ENCODE measurements at places on chromosomes 12 and 14.

DNA sequence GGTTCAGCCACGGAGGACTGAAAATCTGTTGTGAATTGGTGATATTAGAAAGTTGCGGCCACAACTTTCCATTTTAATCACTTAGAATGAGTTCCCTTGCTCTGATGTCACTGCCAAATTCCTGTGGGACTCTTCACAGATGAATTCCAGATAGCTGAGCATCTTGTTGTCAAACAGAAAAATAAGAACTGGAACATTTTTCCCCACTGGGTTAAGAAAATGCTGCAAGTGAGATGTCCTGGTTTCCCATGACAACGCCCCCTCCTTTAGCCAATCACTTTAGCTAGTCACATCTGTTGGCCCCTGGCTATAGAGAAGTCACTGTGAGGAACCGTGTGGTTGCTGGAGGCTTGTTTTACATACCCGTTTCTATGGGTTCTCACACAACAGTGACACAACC is 135.9 kb downstream of the KTN1 start:
- DNase-seq: no peak

DNA sequence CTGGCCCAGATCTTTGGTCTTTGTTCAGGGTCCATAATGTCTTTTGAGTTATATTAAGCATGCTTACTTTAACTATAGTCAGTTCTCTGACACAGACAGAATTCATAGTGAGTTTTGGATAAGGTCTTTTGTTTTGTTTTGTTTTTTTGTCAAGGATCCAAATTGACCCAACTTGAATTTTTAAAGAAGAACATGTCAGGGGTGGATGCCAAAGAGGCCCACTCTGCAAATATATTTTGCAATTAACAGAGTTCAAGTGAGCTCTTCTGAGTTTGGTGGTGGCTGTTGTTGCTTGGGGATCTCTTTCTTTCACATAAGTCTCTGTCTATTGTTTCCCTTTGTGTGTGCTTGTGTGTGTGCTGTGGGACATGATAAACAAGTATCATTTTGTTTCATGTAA is 34.4 kb upstream of the PMCH start:
- no peak for DNase-seq

DNA sequence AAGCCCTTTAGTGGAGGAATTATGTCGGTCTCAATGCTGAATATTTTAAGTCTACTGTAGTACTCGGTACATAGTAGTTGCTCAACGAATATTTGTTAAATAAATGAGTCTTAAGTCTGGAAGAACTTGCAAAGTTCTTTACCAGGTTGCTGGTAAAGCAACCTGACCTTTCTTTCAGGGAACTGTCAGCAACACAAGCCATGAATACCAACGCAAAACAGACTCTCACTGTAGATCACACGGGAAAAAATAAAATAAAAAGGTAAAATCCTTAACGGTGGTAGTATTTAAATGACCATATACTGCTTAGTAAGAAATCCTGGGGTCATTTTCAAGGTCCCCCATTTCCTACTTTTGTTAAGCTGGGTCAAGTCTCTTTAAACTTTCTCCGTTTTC is 447 bp upstream of the NUBPL start:
- no peak for DNase-seq

- DNase-seq: no peak
These were observed 41.2 kb downstream of the COCH start for GRCh38 chr14:30915596-30915995.

- DNase-seq: peak; percentile 72
These were observed 18.7 kb downstream of the ZBTB39 start for GRCh38 chr12:56987551-56988053.

- DNase-seq: no peak
These were observed 55.6 kb upstream of the ISM2 start for GRCh38 chr14:77554207-77554606.

GRCh38 chr12:131092901-131093603 is 139.3 kb downstream of the ADGRD1 start:
- no peak for DNase-seq

GRCh38 chr12:31234955-31235867 is 90.7 kb downstream of the SINHCAF start:
- no peak for DNase-seq

GRCh38 chr12:72313806-72314205 is 41.6 kb downstream of the TRHDE start:
- no peak for DNase-seq

DNA sequence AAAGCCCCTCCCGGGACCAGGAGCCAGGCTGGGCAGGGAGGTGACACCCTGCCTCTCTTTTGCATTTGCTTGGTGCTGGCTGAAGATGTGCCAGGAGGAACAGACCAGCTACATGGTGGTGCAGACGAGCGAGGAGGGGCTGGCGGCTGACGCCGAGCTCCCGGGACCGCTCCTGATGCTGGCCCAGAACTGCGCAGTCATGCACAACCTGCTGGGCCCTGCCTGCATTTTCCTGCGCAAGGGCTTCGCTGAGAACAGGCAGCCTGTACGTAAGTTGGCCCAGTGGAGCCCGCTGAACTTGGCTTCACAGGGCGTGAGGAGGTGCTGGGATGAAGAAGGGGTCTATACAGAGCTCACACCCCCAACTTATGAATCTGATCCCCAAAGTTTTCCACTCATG is 15.6 kb downstream of the CABP1 start:
- DNase-seq: no peak

DNA sequence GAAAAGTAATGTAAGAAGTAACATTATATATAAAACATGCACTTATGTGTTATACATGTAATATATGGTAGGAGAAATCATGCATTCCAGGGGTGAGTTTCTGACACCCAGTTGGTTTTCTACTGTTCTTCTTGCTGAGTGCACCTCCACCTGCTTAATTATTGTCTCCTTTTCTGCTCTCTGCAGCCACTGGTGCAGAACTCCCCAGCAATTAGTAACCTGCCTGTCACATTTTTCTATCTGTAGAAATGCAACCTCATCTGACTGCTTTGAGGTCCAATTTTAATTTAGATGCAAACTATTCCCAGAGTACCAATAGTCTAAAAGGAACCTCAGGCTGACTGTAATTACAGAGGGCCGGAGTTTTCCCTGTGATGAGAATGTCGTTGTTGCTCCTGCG is 842.1 kb downstream of the AACS start:
- no peak for DNase-seq

DNA sequence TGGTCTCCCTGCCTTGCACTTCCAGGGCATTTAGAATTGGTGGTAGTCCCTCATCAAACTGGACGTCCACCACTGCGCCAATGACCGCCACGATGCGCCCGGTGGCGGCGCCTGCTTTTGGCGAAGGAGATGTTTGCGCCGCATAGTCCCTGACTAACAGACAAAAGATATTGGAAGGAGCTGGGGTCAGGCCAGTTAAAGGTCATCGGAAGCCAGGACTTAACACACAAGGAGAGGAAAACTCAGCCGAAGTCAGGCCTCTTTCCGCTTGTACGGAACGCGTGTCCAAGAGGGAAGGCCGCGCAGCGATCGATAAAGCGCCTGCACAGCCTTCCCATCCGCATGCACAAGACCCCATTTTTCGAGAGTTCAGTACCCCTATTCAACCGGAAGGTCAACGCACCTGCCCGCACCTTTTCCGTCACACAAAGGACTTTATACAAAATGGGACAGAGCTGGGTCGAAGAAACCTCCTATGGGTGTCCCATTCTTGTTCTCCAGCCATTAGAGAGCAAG is 525 bp downstream of the ATP5F1B start:
- no peak for DNase-seq

DNA sequence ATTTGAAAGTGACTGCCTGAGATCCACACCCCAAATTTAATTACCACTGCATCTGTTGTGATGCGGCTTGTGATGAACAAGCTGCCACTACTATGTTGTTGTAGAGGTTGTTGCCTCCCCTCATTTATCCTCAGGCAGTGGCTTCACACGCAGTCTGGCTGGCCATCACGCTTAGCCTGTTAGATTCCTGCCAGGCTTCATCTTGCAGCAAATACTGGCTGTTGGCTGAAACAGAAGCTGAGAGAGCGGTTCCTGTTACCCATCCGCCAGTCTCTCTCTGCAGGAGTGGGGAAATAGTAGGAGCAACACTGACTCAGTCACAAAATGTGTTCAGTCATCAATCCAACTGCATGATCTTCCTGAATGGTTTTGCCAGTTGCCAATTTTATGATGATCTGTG is 934.4 kb downstream of the FLRT2 start:
- DNase-seq: no peak

DNA sequence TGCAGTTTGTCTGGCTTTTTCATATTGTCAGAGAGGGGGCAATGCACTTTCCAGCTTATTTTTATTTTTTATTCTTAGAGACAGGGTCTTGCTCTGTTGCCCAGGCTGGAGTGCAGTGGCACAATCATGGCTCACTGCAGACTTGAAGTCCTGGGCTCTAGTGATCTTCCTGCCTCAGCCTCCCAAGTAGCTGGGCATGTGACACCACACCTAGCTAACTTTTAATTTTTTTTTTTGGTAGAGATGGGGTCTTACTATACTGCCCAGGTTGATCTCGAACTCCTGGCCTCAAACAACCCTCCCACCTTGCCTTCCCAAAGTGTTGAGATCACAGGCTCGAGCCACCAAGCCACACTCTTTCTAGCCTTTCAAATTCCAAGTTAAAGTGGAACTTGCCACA is 3.9 kb upstream of the A2ML1 start:
- DNase-seq: no peak

DNA sequence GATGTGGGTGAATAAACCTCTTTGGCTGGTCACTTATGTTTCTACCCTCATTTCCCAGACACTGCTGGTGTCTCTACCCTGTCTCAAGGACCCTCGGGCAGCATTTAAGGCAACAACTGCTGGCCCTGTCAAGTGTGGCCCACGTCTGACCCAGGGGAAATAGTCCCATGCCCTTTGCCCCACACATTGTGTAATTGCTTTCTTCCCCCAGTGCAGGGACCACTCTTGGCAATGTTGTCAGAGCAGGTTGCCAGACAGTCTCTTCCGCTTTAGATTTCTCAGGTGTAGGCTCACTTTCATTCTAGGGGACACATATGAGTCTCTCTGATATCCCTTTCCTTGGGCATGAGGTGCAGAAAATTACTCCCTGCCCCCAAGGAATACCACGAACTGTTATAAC is 216.7 kb downstream of the TMEM117 start:
- no peak for DNase-seq

DNA sequence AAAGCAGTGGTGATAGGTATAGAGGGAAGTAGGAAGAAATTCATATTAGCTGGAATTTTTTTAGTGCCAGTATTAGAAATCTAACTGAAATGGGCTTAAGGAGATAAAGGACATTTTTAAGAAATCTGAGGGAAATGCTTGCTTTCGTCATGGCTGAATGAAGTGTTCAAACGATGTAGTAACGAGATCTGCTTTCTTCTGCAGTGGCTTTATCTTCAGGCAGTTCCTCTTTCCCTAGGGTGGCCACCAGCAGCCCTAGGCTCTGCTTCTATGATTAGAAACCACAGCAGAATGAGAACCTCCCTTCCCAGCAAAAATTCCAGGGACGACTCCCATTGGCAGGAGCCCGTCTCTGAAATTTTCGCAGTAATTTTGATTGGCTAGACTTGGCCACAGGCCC is 163.9 kb upstream of the FRMD6 start:
- no peak for DNase-seq

- DNase-seq: no peak
These were observed 640 bp downstream of the ARMH4 start for GRCh38 chr14:58151133-58152013.

GRCh38 chr12:53224897-53225634 is 6.9 kb downstream of the RARG start:
- no peak for DNase-seq

- no peak for DNase-seq
These were observed 110.4 kb downstream of the BCAT1 start for GRCh38 chr12:24838531-24838950.

GRCh38 chr14:31269634-31270195 is 62.1 kb upstream of the HECTD1 start:
- no peak for DNase-seq

GRCh38 chr14:55071870-55072640 is 20.6 kb downstream of the MAPK1IP1L start:
- DNase-seq: no peak

DNA sequence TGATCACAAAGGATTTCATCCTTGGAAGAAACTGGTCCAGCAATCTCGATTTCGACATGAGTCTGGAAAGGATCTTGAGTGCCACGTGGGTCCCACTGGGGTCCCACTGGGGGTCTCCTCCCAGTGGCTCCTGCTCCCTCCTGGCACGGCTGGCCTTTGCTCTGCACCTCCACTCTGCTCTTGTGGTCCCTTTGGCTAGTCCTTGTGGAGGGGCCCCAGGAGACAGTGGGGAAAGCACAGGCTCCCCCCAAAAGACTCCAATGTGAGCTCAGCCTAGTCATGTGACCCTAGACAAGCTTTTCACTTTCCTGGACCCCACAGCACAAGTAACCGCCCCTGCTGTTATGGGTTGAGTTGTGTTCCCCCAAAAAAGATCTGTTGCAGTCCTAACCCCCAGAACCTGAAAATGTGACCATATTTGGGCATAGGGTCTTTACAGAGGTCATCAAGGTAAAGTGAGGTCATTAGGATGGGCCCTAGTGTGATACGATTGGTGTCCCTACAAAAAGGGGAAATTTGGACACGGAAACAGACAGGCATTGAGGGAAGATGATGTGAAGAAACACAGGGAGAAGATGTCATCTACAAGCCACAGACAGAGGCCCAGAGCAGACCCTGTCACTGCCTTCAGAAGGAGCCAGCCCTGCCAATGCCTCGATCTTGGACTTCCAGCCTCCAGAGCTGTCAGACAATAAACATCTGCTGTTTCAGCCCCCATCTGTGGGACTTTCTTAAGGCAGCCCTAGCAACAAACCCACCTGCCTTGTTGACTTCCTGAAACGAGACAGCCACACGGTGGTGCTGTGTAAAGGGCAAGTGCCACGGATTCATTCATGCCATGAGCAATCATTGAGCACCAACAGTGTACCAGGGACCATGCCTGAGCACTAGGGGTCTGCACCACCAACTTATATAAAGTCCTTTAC is 23.8 kb upstream of the PPP2R5C start:
- no peak for DNase-seq

DNA sequence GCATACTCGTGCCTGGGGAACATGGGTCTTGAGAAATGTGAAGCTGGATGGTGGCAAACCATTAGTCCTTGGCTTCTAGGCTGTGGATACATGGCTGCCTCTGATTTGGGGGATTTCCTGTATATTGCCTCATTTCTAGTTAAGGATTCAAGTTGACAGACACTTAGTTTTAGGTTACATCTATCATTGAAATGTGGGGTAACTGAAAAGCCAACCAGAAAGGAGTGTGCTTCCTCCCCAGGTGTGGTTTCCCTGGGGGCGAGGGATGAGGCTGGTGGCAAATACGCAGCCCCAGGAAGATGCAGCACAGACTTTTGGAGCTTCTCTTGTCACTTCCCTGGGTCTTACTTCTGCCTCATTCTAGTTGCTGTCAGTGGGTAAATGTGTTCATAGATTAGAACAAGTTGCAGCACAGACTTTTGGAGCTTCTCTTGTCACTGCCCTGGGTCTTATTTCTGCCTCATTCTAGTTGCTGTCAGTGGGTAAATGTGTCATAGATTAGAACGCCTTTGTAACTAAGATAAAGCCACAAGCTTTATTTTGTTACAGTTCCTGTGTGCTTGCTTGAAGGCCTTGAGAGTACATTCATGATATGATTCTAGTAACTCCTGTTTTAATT is 85.1 kb downstream of the BORCS5 start:
- peak; percentile 47 for DNase-seq

GRCh38 chr12:4135919-4136605 is 137.5 kb upstream of the CCND2 start:
- DNase-seq: no peak

GRCh38 chr14:56562883-56563282 is 16.7 kb upstream of the TMEM260 start:
- DNase-seq: no peak
